GM12878 (cell line): ENCODE measurements at places on chromosomes 1 and 21. TPM values are rescaled to one million over a fixed set of nuclear protein-coding genes. Genes with fewer than 3 reads are reported as not detected.

DNA sequence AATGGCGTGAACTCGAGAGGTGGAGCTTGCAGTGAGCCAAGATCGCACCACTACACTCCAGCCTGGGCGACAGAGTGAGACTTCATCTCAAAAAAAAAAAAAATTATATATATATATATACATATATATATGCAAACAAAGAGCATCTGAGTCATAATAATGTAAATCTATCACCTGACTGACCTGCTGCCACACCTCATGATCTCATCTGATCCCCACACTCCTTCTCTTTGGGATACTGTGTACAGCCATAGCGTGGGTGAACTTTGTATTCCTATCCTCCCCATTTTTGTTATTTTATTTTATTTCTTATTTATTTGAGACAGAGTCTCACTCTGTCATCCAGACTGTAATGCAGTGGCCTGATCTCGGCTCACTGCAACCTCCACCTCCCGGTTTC, 2.6 kb upstream of the HDAC1 start:
- peaks cover 3% of the 10 kb centered on the region; the same call in 1 of the 2 replicates for H3K4me1 ChIP-seq
- H3K27me3 ChIP-seq = no peaks in the 10 kb centered on the region
- no peaks in the 10 kb centered on the region for H3K36me3 ChIP-seq
- no peak overlapping the region for H3K4me3 ChIP-seq

GRCh38 chr1:154433161-154433764, 28.1 kb downstream of the IL6R start:
- DNase-seq = no peak
- H3K27ac ChIP-seq = no peak overlapping the region
- H3K4me3 ChIP-seq = no peak overlapping the region
- H3K4me1 ChIP-seq = peaks cover 6% of the 10 kb centered on the region; the same call in 1 of the 2 replicates
- H3K36me3 ChIP-seq = peaks cover 3% of the 10 kb centered on the region; the same call in 1 of the 2 replicates
- H3K27me3 ChIP-seq = no peaks in the 10 kb centered on the region

- no peak for DNase-seq
- no peaks in the 10 kb centered on the region for H3K36me3 ChIP-seq
- peaks cover 63% of the 10 kb centered on the region for H3K4me1 ChIP-seq
- no peaks in the 10 kb centered on the region for H3K27me3 ChIP-seq
- peak overlapping the region; percentile 87 for H3K27ac ChIP-seq
Measured at GRCh38 chr1:26581287-26581651, 51.7 kb downstream of the RPS6KA1 start.

- H3K4me1 ChIP-seq = no peaks in the 10 kb centered on the region
- no peaks in the 10 kb centered on the region; the same call in 1 of the 2 replicates for H3K36me3 ChIP-seq
- H3K27ac ChIP-seq = no peak overlapping the region
- no peak for DNase-seq
Measured at GRCh38 chr21:42579456-42580075, 65.9 kb downstream of the SLC37A1 start.

DNA sequence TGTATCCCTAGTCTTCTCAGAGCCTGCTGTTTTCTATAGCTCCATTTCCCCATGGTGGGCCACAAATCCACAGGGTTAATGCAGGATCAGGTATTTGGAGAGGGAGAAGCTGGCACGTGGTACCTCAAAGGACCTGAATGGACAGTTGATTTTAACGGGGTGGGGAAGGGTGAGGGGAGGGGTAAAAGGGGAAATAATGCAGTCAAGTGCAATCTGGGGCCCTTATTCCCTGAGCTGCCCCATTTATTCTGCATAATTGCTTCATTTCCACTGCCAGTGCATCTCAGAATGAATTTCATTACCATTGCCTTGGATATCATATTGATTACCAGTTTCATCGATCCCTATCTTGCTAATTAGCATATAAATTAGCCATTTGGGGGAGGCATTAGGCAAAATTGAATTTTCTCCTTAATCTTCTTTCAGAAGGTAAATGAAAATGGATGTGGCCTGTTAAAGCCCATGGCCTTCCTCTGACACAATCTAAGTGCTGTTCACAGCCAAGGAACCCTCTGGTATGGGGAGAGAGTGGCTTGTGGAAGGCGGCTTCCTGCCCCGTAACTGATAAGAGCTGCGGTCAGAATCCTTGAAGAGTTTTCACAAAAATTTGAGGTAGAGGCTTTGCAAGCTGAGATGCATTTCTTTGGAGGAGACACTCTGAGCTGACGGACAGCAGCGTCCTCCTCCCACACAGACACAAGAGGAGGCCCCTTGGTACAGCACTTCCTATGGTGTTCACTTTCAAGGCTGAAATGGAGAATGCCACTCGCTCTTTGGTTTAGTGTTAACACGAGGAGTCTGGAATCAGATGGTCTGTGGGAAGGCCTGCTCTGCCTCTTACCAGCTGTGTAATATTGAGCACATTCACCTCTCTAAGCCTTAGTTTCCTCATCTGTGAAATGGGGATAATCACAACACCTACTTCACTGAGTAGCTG, 34.4 kb downstream of the PHC2 start:
- DNase-seq = no peak
- no peak overlapping the region for H3K4me3 ChIP-seq
- H3K4me1 ChIP-seq = 0 out of 2 replicates have a peak, but pooled peaks cover 3% of the 10 kb centered on the region

Gene CFHR3
- not detected in 2 replicates for total RNA-seq

Gene TMEM125
- 0.28 and 1.1 TPM in 2 replicates for total RNA-seq

Gene BTBD19
- 1.6 and 2.7 TPM in 2 replicates for total RNA-seq
